ENCODE measurements at places on chromosomes 11 and 22. TPM values are rescaled to one million over a fixed set of nuclear protein-coding genes. Genes with fewer than 3 reads are reported as not detected.
A peak's percentile ranks its signal among the peaks of the same experiment; 100 is the strongest.

DNA sequence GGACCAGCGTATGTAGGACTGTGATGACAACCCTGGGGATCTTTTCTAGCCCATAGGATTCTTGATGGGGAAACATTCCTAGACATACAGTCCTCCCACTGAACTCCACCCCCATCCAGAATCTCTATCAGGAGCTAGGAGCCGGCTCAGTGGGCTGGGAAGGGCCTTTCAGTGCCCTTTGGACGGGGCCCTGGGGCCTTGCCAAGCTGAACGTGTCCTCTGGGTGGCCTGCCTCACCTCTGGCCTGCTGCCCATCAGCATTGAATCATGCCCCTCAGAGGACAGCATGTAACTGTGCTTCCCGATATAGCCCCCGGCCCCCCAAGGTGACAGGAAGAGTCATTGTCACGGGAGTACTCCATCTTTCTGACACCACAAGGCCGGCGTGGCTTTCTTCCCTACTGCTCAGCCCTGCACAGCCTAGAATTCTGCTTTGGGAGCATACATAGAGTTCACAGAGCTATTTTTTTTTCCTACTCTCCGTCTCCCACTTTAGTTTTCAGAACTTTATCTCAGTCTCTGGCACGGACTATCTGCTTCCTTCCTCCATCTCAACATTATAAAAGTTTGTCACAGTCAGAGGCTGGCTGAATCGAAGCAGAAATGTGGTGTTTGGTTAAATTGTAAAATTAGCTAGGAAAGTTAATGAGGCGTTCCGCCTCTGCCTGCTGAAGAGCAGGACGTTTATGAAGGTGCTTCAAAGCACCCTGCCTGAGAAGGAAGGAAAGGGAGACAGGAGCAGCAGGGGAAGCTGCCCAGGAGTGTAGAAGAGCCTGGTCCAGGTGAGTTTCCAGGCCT lies 111.9 kb downstream of the ZBTB16 start:
- no peak for DNase-seq

- no peak for DNase-seq
These were observed 1506.5 kb downstream of the TBC1D22A start for GRCh38 chr22:48268771-48269552.

- no peak for DNase-seq
These were observed 103.6 kb downstream of the MPPED1 start for GRCh38 chr22:43515411-43515810.

DNA sequence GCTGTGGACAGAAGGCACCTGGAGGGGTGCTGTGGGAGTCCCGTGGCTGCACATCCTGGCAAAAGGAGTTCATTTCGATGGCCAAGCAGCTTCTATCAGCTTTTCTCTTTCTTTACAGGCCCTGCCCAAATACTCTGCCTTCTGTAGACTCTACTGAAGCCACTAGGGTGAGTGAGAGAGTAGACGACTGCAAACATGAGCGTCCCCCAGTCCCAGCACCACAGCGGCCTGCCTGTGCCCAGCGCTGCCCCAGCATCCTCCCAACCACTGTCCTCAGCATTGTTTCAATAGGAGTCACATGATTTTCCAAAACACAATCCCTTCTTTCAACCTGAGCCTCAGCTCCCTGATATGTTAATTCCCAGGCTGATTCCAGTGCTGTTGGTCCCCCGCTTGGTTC lies 110.0 kb downstream of the KIRREL3 start:
- no peak for DNase-seq

GRCh38 chr11:124934862-124935547 lies 842 bp downstream of the HEPACAM start:
- no peak for DNase-seq

DNA sequence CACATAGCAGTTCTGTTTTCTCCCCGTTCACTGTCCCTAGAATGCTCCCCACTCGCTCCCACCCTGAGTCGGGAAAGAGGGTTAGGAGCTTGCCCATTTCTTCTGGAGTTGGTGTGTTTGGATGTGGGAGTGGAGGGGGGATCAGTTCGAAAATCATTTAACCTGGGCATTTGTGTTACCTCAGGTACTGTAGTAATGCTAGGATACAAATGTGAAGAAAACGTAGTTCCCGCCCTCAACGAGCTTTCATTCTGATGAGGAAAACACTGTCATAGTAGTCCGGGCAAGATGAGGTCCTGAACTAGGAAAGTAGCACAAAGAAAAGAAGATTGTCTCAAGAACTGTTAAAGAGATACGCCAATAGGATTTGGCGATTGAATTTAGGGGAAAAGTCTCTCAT lies 539 bp downstream of the SDHD start:
- DNase-seq: no peak

DNA sequence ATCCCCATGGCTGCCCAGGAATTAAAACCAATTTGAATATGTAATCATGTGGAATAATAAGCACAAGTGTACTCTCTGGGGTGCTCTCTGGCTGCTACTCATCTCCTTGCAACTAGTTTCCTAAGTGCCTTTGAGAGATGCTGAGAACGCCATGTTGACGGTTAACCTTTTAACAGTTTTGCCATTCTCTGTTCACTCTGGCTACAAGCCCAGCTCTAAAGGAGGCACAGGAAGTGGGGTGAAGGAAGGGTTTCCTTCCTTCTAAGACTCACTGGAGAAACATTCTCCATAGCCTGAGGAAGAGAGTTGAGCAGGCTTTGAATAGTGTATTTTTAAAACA lies 122.0 kb upstream of the ZC3H12C start:
- peak; percentile 77 for DNase-seq

DNA sequence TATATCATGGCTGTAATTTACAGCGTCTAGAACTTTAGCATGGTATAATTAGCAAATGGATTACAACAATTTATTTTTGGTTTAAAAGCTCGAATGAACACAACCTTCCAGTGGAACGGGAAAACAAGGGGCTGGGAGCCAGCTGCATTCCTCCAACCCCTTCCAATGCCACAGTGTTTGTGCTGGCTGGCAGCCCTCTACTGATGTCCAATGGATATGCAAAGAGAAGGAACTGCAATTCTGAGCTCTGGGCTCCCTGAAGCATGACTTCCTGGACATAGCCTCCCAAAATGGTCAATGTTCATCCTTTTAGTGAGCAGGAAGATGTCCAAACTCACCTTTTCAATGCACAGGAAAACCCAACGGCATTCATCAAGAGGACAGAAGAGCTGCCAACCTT lies 288.3 kb downstream of the TENM4 start:
- no peak for DNase-seq

The P2RY2 gene
- total RNA-seq: 1.4 TPM

The TTC36 gene
- total RNA-seq: 2.6 TPM

The ZNF214 gene
- total RNA-seq: 0.44 TPM
